Foreskin keratinocyte (primary cell): ENCODE measurements at places on chromosomes 7 and 10. TPM values are rescaled to one million over a fixed set of nuclear protein-coding genes. Genes with fewer than 3 reads are reported as not detected.
A peak's percentile ranks its signal among the peaks of the same experiment; 100 is the strongest.

Gene SPDYE6
- total RNA-seq, result not detected in 2 replicates

Gene AVL9
- total RNA-seq, result 26.5 and 33.1 TPM in 2 replicates

Gene TRIL
- total RNA-seq, result not detected in 2 replicates

Gene MACC1
- total RNA-seq, result 7.9 and 15.2 TPM in 2 replicates

Gene FFAR4
- total RNA-seq, result not detected in 2 replicates

Gene DLX5
- 0.28 and 0.37 TPM in 2 replicates for total RNA-seq

DNA sequence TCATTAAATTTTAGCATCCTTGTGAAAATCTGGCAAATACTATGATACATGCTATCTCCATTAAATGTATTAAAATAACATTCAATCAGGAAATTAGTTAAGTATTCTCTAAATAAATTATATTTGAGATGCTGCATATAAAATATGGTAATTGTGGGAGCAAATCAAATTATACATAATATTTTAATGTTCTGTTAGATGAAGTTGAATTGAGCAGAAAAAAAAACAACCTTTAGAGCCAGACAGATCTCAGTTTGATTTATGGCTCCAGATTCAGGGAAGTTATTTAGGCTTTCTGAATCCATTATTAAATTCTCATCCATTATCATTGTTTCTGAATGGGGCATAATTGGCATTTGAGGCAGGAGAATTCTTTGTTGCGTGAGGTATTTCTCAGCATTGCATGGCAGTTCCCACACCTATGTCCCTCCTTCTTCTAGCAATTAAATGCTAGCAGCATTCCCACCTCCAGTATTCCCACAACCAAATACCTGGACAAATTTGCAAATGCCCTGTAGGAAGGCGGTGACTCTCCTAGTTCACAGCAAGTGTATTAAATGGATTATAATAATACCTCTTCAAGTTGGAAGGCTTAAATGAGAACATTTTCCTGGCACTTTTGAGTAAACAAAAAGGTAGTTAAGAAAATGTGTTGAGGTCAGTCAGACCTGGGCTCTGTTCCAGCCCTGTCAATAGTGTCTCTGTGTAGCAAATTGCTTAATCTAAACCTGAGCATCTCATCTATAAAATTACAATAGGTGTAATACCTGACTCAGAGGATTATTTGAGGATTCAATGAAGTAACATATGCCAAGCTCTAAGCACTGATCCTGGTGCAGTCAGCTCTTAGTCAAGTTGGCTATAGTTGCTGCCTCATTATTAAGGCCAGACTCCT lies 108.9 kb downstream of the RNLS start:
- DNase-seq, result peak; percentile 92

DNA sequence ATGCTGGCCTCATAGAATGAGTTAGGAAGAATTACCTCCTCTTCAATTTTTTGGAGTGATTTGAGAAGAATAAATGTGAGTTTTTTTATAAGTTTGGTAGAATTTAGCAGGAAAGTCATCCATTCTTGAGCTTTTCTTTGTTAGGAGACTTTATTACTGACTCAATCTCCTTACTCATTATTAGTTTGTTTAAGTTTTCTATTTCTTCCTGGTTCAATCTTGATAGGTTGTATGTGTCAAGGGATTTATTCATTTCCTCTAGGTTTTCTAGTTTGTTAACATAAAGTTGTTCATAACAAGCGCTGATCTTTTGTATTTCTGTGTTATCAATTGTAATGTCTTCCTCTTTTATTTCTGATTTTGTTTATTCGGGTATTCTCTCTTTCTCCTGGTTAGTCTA lies 47.4 kb downstream of the BICC1 start:
- DNase-seq, result no peak

DNA sequence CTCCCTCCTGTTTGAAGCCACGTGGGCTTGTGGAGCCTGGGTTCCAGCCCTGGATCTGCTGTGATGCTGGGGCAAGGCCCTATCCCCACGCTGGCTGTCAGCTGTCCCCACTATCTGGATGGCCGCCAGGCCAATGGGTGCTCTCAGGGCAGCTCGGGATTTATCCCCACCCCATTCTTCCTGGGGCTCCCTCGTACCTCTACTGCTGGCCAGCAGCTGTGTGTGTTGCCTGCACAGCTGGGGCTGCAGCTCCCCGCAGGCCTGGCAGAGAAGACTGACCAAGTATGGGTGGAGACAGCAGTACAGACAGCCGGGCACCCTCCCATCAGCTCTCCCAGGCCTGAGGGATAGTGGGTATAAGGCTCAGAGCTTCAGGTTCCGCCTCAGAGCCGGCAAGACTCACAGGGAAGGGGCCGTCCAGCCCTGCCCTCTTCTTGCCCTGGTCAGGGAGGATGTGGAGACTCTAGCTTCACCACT lies 13.6 kb downstream of the CLIP2 start:
- no peak for DNase-seq

DNA sequence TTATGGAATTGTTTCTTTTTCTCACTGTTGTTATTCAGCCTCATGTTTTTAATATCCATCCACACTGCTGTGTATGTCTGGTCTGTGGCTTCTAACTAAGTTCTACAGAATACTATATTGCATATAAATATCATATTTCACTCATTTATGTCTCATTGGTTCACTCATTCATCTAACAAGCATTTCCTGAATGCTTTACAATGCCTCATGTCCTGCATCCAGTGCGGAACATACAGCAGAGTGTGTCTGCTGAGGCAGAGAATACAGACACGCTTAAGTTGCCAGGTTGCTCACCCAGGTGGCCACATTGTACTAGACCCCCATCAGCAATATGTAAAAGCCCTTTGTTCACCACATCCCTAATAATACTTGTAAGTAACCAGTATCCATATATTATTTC lies 111.8 kb upstream of the CNTNAP2 start:
- no peak for DNase-seq

- DNase-seq, result no peak
These were observed 18.7 kb downstream of the KIFBP start for GRCh38 chr10:69007260-69007659.

DNA sequence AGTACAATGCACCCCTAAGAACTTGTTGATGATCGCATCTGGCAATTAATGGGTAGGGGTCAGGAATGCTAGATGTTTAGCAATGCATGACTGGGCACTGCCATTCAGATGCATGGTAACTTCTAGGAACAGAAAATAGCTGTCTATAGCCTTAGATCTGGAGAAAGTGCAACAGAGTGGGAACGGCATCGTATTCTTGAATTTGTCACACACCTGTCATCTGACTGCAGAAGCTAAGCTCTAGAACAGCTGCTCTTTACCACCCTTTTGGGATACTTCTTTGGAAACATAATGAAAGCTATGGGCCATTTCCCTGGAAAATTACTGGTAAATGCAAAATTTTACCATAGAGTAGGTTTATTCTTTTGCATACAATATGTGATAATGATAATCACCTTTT lies 118.1 kb downstream of the SLC25A13 start:
- DNase-seq, result no peak

GRCh38 chr10:12617191-12618175 lies 268.1 kb downstream of the CAMK1D start:
- DNase-seq, result no peak

GRCh38 chr10:102761981-102762380 lies 18.2 kb downstream of the WBP1L start:
- DNase-seq, result no peak

GRCh38 chr10:11359869-11360268 lies 251.6 kb downstream of the USP6NL start:
- no peak for DNase-seq
